Activated naive CD4-positive, alpha-beta T cell (primary cell): ENCODE measurements at places on chromosomes 13 and 19.

- no peak for DNase-seq
Observed at GRCh38 chr19:44738603-44739558, 9.6 kb upstream of the BCL3 start.

GRCh38 chr13:35984776-35985453 lies 146.3 kb downstream of the DCLK1 start:
- DNase-seq = no peak

- no peak for DNase-seq
Observed at GRCh38 chr13:32676242-32676641, 90.0 kb downstream of the PDS5B start.

DNA sequence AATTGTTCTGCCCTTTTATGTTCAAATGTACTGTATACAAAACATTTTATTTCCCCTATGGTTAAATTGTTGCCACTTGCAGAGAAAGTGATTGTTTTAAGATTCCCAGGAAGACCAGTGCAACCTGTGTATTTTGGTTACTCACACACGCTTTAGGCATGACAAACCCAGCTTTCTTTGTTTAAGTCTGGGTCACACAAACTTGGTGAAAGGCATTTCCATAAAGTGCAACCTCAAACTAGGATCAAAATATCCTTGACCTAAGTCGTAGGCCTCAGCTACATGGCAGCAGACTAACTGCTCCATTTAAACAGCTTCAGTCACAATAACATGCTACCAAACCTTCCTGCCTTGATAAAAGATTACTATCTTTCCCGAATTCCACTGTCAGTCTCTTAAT lies 639.0 kb upstream of the PRR20A start:
- DNase-seq = no peak

DNA sequence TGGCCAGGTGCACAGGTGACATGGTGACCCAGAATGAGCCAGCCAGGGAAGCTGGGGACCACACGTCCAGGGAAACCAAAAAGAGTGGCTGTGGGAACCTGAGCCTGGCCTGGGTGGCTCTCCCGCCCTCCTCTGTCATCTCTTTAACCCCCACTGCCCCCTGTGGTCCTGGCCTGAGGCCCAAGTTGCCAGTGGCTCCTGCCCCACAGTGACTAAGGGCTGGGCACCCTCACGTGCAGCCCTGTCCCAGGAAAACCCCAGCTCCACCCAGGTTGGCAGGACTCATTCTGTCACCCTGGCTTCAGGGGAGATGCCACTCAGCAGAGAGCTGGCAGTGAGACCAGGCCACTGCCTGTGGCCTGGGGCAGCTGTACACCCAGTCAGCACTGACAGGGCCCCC lies 30.6 kb upstream of the ISYNA1 start:
- no peak for DNase-seq

- no peak for DNase-seq
Observed at GRCh38 chr19:39124136-39124764, 1.3 kb upstream of the PAK4 start.

- DNase-seq = no peak
Observed at GRCh38 chr13:69363360-69363759, 744.3 kb upstream of the ATXN8OS start.

DNA sequence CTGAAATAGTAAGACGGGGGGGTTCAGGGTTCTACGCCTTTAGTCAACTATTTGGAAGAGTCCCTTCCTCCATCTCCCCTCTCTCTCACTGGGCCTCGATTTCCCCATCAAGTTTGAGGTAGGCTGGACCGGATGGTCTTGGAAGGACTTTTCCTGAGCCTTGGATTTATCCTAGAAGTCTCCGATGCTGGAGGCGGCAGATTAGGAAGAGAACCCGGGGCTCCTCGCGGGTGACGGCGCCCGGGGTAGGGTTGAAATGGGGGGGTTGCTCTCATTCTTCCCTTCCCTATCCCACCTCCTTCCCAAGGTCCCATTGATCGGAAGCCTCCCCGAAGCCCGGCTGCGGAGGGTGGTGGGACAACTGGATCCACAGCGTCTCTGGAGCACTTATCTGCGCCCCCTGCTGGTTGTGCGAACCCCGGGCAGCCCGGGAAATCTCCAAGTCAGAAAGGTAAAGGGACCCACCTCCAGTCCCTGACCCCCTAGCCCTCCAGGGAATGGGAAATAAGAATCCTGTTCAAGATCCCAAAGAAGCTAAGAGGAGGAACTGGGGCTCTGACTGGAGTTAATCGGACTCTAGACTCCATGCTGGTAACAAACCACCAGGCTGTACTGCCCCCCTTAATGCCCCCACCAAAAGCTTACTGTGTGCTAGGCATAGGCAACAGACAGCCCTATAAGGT lies 781 bp downstream of the QPCTL start:
- DNase-seq = peak; percentile 67

GRCh38 chr19:8456064-8456463 lies 11.3 kb downstream of the HNRNPM start:
- DNase-seq = no peak
